ENCODE measurements at places on chromosomes 7 and 10.

DNA sequence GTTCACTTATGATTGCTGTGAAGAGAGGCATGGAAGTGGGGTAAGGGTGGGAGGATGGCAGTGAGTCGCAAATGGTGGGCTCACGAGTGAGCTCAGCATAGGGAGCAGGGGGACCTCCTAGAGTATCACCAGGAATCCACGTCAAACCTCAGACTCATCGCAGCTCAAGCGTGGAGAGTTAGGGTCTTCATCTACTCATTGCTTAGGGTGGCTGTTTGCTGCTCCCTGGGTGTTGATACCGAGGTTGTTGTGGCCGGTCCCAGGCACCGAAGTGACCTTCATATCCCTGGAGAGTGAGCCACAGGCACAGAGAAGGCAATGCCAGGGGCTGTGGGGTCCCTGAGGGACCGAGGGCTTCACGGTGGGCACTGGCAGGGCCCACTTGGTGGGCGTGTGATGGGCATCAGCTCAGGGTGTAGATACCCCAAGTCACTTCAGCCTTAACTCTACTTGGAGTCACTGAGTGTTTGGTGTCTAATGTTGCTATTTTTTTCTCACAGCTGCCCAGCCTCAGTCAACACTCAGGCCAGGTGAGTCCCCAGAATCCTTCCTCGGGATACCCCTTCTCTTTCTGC, 16.8 kb downstream of the DMBT1 start:
- DNase-seq, result no peak

- peak; percentile 18 for DNase-seq
Measured at GRCh38 chr10:11697718-11698527, 44.3 kb upstream of the ECHDC3 start.

DNA sequence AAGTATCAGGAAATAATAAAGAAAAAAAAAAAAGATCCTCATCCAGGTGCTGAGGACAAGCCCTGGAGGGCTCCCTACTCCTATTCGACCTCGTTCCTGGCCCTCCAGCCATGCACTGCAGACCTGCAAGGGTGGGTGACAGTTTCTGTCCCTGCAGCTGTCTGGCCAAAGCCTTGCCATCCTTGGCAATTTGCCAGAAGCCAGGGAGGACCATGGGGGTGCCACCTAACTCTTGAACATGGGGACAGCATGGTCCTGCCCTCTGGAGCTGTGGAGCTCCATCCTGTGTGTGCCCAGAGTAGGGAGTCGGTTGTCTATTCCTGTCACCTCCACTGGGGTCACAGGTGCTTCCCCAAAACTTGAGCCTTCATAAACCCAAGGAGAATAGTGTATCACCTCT, 27.8 kb downstream of the DMBT1 start:
- no peak for DNase-seq

DNA sequence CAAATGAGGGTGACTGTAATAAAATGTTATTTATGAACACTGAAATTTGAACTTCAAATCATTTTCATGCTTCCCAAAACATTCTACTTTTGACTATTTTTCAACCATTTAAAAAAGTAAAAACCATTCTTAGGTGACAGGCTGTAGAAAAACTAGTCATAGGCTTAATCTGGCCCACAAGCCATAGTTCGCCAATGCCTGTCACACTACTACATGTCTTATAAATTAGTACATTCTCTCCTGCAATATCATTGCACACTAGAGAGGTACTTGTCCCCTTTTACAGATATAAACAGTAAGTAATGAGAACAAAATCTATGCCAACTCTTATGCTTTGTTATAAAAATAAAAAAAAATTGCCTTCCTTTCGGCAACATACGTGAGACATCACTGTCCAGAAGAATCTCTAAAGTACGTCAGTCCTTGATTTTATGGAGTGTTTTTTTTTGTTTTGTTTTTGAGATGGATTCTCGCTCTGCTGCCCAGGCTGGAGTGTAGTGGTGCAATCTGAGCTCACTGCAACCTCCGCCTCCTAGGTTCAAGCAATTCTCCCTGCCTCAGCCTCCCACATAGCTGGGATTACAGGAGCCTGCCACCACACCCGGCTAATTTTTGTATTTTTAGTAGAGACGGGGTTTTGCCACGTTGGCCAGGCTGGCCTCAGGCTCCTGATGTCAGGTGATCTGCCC, 23.2 kb downstream of the UPF2 start:
- no peak for DNase-seq

GRCh38 chr10:20492447-20492846, 404.7 kb downstream of the NEBL start:
- DNase-seq, result no peak

- no peak for DNase-seq
Measured at GRCh38 chr7:2945171-2945570, 98.5 kb downstream of the CARD11 start.

- no peak for DNase-seq
Measured at GRCh38 chr10:119290301-119291048, 83.1 kb downstream of the GRK5 start.

GRCh38 chr7:3399858-3400257, 98.8 kb downstream of the SDK1 start:
- no peak for DNase-seq
